D341Med (cell line): ENCODE measurements at places on chromosomes 16 and 17.

GRCh38 chr16:31077592-31078396 lies 3.6 kb downstream of the ZNF646 start:
- DNase-seq, result peak; percentile 14

DNA sequence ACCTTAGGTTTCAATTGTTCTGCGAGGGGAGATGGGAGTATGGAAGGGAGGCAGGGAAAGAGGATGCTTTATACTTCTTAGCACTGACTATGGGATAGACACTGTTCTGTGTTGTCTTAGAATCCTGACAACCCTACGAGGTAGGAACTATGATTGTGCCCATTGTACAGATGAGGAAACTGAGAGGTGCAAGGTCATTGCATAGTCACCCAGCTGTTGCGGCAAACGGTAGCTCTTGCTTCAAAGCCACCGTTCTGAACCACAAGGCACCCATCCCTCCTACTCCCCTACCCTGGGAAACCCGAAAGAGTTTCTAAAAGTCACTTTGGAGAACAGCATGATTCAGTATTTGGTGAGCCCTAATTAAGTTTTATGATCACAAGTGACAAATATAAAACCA lies 7.5 kb downstream of the CCDC40 start:
- DNase-seq, result peak; percentile 5

- DNase-seq, result no peak
Observed at GRCh38 chr17:40938981-40939380, 1.5 kb upstream of the KRT23 start.

DNA sequence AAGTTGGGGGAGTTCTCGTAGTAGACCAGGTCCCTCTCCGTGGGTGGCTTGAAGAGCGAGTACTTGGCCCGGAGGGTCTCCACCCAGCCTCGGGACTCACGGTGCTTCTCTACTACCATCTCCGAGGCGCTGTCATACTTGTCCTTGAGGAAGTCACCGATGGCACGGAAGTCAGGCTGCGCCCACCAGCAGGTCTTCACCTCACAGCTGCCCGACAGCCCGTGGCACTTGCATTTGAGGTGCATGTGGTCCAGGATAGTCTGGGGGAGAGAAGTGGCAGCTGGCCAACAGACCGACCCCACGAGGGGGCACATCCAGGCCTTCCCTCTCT lies 50.0 kb downstream of the WNT3 start:
- no peak for DNase-seq

- DNase-seq, result peak; percentile 82
Observed at GRCh38 chr17:81392909-81393654, 2.2 kb upstream of the BAHCC1 start.

GRCh38 chr16:11781773-11782172 lies 15.3 kb downstream of the ZC3H7A start:
- no peak for DNase-seq

DNA sequence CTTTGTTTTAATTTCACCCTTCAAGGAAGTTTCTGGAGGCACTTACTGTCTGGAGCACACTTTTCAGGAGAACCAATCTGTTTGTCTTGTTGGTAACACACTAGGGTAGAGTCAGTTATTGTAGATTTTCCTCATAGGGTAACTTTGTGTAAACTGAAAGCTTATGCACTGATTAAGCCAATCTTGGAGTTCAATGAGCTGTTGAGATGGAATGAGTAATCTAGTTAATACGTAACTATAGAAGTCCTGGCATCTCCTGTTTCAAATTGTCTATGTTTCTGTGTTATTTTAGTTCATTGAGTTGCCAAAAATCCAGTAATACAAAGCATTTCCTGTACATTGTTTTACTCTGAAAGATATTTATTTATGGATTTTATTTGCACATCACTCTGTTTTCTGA lies 111.6 kb upstream of the HAS3 start:
- DNase-seq, result no peak

DNA sequence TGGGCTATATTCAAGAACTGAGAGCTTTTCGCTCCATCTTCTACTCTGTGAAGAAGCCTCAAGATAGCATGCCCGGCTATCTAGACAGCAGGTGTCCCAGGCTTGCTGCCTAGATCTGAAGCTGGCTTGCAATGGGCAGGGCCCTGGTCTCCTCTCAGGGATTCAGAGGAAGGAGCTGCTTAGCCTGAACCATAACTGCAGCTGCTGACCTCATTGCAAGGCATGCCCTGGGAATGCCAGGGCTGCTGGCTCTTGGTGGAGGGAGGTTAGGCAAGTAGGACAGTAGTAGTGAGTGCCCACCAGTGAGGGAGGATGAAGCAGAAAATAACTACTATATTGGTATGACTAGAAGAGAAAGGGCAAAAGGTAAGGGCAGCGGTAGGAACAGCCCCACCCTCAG lies 21.3 kb upstream of the SLC35B1 start:
- no peak for DNase-seq

- DNase-seq, result no peak
Observed at GRCh38 chr16:54318941-54319340, 32.4 kb upstream of the IRX3 start.

DNA sequence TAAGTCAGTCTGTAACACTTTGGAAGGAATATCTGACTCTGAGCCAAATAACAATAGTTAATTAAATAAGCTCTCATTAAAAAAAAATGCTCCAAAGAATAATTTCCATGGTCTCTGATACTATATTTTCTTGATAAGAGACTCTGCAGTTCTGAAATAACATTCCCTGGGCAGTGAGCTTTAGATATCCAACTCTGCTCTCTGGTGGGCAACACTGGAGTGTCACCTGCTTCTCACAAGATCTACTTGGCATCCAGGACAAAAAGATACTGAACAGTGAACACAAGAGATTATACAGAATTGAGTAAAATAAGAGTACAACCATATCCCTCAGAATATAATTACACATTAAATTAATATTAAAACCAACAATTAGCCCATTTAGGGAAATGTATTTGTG lies 13.7 kb downstream of the BLMH start:
- DNase-seq, result peak; percentile 65
